ENCODE measurements at places on chromosomes 11 and 22.

DNA sequence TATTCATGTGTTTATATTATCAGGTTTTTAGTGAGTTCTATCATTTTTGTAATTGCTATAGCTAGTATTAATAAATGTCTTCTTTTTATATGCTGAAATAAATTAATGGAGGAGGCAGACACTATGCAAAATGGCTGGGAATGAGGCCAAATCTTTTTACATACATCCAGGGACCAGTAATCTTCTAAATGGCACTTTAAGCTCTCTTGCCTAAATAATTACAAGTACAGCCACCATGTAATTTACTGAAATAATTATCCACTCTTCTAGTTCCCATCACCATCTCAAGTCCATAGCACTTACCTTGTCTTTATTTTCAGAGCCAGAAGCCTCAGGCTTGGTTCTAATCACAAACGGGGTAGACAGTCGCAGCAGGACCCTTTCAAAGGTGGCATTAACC is 79.1 kb downstream of the GUCY1A2 start:
- no peak for DNase-seq

DNA sequence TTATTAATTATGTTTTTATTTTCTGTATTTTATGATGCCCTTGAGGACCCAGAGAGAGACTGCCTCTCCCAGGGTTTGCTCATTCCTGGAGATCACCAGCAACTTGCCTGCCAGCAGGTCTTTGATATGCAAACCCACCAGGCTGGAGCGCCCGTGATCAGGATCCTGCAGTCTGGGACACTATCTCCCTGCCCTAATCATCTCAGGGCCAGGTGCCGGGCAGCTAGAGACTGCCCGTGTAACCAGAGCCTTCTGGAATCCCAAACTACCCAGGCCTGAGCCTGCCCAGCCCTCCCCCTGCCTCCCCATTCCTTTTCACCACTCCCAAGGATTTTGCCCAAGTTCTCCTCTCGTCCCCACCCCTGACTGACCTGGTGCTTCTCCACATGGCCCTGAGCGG is 52.2 kb upstream of the B3GAT1 start:
- DNase-seq: no peak

DNA sequence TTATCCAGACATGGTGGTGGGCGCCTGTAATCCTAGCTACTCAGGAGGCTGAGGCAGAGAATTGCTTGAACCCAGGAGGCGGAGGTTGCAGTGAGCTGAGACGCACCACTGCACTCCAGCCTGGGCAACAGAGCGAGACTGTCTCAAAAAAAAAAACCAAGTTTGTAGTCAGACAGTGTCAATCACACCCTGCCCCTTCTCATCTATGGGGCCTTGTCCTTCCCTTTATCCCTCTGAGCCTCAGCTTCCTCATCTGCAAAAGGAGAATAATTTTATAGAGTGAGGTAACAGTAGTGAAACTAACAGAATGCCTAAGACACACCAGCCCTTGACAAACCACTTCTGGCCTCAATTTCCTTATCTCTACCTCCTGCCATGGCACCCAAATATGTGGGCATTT is 10.7 kb downstream of the BCL9L start:
- DNase-seq: no peak

DNA sequence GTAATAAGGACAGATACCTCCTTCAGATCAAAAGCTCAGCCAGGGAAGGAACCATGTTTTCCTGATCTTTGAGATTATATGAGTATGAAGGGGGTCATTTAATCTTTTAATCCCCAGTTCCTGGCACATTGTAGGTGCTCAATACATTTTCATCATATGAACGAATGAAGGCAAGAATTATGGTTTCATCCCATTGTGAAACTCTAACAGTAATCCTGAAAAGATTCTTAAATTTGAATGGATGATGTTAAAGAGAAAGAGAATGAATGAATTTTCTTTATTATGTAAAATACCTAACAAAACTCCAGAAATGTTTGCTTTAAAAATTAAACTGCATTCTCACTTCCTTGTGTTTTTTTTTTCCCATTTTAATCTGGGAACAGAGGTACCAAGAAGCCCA is 162.2 kb upstream of the MTMR2 start:
- no peak for DNase-seq
